ENCODE measurements at places on chromosomes 7 and 10. TPM values are rescaled to one million over a fixed set of nuclear protein-coding genes. Genes with fewer than 3 reads are reported as not detected.

C10orf67 gene
- total RNA-seq: 1.6 TPM

DNA sequence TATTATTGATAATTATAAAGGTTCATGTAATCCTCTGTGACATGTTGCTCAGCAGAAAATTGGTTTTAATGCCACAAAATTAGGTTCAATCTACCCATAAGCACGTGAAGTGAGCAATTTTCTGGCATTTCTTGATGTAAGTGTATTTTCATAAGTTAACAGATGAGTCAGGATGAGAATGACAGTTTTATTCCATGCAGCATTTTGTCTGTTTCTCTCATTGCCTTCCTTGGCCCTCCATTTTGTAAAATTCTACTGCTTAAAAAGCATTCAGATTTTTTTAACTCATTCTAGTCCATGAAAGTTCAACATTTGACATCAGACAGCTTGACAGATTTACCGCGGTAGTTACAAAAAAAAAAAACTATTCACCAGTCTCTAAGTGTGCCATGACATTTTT lies 4.0 kb upstream of the GFRA1 start:
- no peak for DNase-seq

DNA sequence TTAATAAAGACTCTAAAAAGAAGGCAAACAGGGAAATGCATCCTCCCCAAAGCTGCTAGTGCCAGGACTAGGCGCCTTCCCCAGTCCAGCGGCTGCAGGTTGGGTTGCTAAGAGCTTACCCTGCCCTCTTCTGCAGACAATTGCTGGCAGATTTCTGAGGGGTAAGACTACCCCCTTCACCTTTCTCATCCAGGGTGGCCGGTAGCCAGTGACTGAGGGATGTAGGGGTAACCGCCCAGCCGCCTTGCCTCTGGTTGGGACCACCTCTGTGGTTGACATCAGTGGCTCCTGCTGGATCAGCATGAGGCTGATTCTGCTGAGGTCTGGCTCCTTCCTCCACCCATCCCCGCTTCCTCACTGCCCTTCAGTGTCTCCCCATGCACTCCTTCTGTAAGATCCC lies 71.2 kb downstream of the ADCYAP1R1 start:
- no peak for DNase-seq

DNA sequence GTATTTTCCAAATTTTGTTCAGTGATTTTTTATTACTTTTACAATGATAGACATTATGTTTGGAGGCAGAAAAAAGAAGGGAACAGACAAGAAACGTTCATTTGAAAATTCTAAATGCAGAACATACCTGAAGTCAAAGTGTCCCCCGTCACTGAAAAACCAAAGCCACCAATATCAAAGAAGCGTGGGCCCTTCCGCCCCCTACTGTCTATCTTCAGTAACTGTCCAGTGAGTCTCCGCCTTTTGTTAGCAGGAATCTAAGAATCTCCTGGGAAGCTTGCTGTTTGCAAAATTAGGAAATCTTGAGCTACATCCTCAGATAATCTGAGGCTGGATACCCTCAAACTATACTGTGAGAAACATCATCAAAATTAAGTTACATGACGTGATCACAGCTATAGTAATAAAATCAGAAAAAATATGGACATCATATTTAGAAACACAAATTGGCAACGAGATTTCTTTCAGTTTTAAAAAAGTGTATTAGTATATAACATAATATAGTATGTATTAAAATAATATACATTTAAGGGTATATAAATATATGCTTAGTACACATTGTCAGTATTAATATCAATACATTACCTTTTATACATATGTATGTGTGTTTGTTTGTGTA lies 169.3 kb upstream of the AKR1E2 start:
- DNase-seq: no peak

DNA sequence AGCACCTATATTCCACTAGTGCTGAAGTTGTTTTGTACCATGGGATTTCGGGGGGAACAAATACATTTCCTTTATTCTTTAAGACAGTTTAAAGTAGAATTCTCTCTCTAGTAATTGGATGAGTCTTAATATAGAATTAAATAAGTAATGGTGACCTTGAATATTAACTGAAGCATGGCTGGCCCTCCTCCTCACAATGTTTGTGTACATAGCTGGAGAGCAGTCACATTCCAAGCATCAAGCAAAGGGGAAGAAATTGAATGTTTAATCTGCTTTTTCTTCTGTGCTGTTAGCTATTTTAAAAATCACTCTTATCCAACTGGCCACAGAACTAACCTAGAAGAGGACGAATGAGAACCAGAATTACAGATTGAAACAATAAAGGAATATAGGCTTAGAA lies 906.9 kb downstream of the CCSER2 start:
- no peak for DNase-seq

DNA sequence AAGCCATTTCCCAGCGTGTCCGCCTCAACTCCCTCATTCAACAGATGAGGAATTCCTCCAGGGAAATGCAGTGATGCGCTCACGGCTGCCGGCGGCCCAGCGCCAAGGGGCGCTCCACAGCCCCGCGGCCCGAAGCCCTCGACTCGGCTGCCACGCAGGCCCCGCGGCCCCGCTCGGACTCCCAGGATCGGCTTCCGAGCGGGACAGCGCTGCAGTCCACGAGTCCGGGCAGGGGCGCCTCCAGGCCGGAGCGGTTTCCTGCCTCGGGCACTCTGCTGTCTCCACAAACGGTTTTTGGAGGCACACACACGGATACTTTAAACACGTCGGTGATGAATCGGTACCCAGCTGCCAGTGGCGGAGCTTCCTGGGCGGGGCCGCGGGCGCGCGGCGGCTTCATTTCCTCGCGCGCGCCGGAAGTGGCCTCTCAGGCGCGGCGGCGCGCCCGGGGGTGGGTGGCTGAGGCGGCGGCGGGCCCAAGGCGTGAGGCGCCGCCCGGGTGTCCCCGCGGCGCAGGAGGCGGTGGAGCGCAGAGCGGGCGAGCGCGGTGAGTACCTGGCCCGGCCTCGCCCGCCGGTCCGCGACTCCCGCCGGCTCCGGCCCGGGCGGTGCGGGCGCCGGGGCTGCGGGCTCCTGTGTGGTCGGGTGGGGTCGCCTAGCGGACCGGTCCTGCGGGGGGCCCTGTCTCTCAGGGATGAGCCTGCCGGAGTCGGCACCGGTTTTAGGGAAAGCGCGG lies at the start of gene CSGALNACT2:
Gene CSGALNACT2, plus strand, starts transcription at position 425 of the 736 bp plus-strand sequence. CDS start 16,705 bp downstream, outside the sequence.
- peak; percentile 94 for DNase-seq

- DNase-seq: no peak
Measured at GRCh38 chr7:88289564-88290025, 17.1 kb downstream of the STEAP4 start.

Measured in upper lobe of right lung (tissue), 1 donor.